ENCODE measurements at places on chromosomes 16 and 17.

- DNase-seq, result no peak
These were observed 855 bp downstream of the TMEM204 start for GRCh38 chr16:1534021-1535020.

- no peak for DNase-seq
These were observed 1.5 kb downstream of the CD68 start for GRCh38 chr17:7580604-7581575.

DNA sequence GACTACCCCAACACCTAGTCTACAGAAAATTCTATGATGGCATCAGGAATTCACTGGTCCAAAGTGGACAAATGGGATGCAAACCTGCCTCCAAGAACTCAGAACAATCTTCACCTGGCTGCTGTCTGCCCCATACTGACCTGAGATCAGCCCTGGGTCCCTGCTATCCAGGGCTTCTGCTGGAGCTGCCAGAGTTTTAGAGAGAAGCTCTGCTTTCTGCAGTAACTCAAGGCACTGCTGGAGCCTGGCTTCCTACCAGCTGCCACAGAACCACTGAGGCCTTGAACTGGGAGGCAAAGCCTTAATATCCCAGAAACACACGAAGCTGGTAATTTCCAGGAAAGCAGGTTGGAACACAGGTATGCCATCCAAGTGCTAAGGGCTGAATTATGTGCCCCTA, 7.5 kb downstream of the TMEM170A start:
- no peak for DNase-seq

DNA sequence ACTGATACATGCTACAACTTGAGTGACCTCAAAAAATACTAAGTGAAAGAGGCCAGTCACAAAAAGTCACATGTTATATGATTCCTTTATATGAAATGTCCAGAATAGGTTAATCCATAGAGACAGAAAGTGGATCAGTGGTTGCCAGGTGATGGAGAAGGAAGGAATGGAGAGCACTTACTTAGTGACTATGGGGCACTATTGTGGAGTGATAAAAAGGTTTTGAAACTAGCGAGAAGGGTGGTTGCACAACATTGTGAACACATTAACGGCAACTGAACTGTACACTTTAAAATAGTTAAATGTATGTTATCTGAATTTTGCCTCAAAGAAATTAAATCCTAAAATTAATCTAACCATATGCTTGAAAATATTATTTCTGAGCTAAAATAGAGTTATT, 25.9 kb downstream of the AMFR start:
- DNase-seq, result no peak

DNA sequence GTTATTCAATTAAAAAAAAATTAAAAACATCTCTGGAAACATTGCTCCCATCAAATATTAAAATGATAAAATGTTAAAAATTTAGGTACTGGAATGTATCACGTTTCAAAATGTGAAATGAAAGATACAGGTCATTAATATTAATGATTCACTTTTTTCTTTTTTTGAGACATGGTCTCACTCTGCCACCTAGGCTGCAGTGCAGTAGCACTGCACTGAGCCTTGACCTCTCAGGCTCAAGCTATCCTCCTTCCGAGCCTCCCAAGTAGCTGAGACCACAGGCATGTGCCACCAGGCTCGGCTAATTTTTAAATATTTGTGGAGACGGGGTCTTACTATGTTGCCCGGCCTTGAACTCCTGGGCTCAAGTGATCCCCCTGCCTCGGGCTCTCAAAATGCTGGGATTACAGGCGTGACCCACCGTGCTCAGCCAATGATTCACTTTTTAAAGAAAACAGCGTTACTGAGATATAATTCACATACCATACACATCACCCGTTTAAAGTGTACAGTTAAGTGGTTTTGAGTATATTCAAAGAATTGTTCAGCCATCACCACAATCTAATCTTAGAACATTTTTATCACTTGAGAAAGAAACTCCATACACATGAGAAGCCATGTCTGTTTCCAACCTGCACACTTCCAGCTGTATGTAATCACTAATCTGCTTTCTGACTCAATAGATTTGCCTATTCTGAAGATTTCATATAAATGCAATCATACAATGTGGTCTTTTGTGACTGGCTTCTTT, 19.1 kb upstream of the NETO2 start:
- no peak for DNase-seq

DNA sequence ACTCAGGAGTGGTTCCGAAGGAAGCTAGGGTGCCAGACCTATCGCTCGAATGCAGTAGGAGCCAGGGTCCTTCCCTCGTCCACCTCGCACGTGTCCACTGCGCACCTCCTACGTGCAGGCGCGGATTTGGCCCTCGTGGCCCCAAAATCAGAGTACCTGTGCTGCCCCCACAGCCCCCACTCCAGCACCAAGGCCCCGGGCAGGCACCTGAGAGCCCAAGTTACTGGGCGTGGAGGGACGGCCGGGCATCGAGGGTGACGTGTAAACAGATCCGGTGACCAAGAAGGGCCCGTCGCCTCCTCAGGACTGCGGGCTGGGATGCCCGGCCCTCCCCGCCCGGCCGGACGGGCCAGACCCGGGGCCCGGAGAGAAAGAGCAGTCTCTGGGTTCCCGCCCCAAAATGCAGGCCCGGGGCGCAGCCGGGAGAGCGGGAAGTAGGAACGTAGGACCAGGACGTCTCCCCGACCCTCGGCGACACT, 492 bp downstream of the SLC25A39 start:
- no peak for DNase-seq

DNA sequence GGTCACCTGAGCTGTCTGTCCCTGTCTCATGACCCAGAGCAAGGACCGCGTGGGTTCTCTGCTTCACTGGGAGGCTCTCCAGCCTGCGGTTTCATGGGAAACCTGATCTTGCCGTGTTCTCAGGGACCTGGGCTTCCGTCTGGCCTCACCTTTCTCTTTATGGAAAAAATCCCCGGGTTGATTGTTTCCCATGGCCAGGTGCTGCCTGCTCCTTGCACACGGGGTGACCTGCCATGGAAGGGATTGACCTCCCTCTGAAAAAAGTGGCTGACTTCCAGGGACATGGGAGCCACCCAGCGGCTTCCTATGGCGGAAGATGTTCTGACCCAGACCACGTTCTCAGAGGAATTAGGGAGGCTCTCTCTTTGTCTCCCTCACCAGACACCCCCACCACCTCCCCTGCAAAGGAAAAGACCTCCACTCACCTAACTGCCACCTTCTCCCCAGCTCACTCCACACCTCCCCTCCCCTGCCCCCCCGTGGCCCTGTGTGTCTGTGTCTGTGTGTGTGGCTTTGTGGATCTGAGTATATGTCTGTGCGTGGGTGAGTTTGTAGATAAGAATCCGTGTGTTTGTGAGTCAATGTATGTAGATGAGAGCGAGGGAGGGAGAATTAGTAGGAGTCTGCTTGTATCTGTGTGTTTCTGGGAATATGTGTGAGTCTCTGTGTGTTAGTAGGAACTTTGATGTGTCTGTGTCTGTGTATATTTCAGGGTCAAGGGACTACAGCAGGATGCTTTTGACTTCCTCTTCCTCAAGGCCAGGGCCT, 154.6 kb downstream of the NTN1 start:
- DNase-seq, result no peak

GRCh38 chr17:80955671-80956280, 35.9 kb upstream of the CHMP6 start:
- DNase-seq, result no peak

All from HuH-7.5 (cell line).